Peyer's patch (tissue), 4 donors: ENCODE measurements at places on chromosomes 13 and 19. TPM values are rescaled to one million over a fixed set of nuclear protein-coding genes. Genes with fewer than 3 reads are reported as not detected.

Gene MUC16
- total RNA-seq = not detected

Gene CLEC4G
- 1.1 TPM for total RNA-seq

Gene TNNI3
- not detected for total RNA-seq

Gene SPPL2B
- total RNA-seq = 271 TPM

Gene ANGPTL8
- not detected for total RNA-seq

Gene LILRB1
- total RNA-seq = 1.3 TPM

Gene IZUMO2
- not detected for total RNA-seq

Gene DKKL1
- total RNA-seq = not detected

Gene SIGLEC9
- 1.9 TPM for total RNA-seq

Gene SYNGR4
- total RNA-seq = not detected

Gene ACP5
- 22.5 TPM for total RNA-seq

DNA sequence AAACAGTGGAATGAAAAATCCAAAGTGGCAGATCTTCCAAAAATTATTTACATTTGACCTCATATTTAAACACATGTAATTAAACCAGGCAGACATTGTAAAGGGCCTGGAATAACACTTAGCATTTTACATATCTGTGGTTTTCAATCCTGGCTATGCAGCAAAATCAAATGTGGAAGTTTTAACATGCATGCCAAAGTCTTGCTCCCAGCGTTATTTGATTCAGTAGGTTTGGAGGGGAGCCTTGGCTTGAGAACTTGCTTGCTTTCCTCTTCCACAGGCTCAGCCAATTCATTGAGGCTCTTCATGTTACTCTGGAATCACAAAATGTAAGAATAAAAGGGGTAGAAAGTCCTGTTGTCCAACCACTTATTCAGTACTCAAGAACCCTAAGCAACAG is 42.5 kb upstream of the INTS6 start:
- H3K36me3 ChIP-seq = no peaks in the 10 kb centered on the region
- H3K4me3 ChIP-seq = no peak overlapping the region
- H3K27me3 ChIP-seq = no peaks in the 10 kb centered on the region
- no peak overlapping the region for H3K27ac ChIP-seq

- peak; percentile 83 for DNase-seq
- peaks cover 12% of the 10 kb centered on the region for H3K4me1 ChIP-seq
- H3K4me3 ChIP-seq = peak overlapping the region; percentile 27
- H3K27ac ChIP-seq = no peak overlapping the region
- no peaks in the 10 kb centered on the region for H3K27me3 ChIP-seq
These were observed 5.4 kb downstream of the CCDC61 start for GRCh38 chr19:46000491-46001246.

DNA sequence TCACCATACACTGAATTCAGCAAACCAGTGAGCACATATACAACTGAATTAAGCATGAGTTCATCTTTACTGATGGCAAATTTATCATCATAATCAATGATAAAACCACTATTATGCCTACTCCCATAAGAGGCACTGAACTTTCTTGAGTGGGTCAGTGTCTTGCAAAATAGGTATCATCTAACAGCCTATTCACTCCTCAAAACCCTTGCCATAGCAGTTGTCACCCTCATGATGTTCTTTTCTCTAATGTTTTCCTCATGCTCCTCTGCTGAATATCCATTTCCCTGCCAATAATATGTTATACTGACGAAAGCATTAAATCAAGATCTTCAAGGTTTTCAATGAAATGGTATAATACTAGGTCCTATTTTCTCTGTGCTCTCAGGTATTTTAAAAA is 5.6 kb downstream of the ARGLU1 start:
- no peak for DNase-seq
- no peaks in the 10 kb centered on the region for H3K27me3 ChIP-seq
- H3K4me1 ChIP-seq = peaks cover 44% of the 10 kb centered on the region

- H3K4me1 ChIP-seq = no peaks in the 10 kb centered on the region
- H3K4me3 ChIP-seq = no peak overlapping the region
- no peak for DNase-seq
- H3K27ac ChIP-seq = no peak overlapping the region
- no peaks in the 10 kb centered on the region for H3K27me3 ChIP-seq
These were observed 213.2 kb downstream of the ATP8A2 start for GRCh38 chr13:25585000-25585399.

GRCh38 chr19:54606230-54606629 is 12.8 kb downstream of the LILRA1 start:
- H3K4me3 ChIP-seq = no peak overlapping the region
- H3K27me3 ChIP-seq = no peaks in the 10 kb centered on the region
- H3K36me3 ChIP-seq = no peaks in the 10 kb centered on the region
- no peak overlapping the region for H3K27ac ChIP-seq
- H3K4me1 ChIP-seq = no peaks in the 10 kb centered on the region

- no peaks in the 10 kb centered on the region for H3K36me3 ChIP-seq
- no peaks in the 10 kb centered on the region for H3K27me3 ChIP-seq
- no peak for DNase-seq
- H3K27ac ChIP-seq = no peak overlapping the region
- no peak overlapping the region for H3K4me3 ChIP-seq
These were observed 266.2 kb downstream of the MAB21L1 start for GRCh38 chr13:35210261-35210660.

GRCh38 chr13:60583196-60583888 is 186.3 kb downstream of the TDRD3 start:
- H3K36me3 ChIP-seq = no peaks in the 10 kb centered on the region
- H3K4me3 ChIP-seq = no peak overlapping the region
- no peak for DNase-seq
- no peaks in the 10 kb centered on the region for H3K4me1 ChIP-seq
- no peaks in the 10 kb centered on the region for H3K27me3 ChIP-seq

GRCh38 chr19:4807188-4807587 is 15.7 kb downstream of the FEM1A start:
- H3K27ac ChIP-seq = no peak overlapping the region
- no peaks in the 10 kb centered on the region for H3K36me3 ChIP-seq
- H3K4me1 ChIP-seq = no peaks in the 10 kb centered on the region
- DNase-seq = no peak

GRCh38 chr13:97256343-97256783 is 34.2 kb downstream of the MBNL2 start:
- H3K4me3 ChIP-seq = no peak overlapping the region
- H3K4me1 ChIP-seq = peaks cover 5% of the 10 kb centered on the region

DNA sequence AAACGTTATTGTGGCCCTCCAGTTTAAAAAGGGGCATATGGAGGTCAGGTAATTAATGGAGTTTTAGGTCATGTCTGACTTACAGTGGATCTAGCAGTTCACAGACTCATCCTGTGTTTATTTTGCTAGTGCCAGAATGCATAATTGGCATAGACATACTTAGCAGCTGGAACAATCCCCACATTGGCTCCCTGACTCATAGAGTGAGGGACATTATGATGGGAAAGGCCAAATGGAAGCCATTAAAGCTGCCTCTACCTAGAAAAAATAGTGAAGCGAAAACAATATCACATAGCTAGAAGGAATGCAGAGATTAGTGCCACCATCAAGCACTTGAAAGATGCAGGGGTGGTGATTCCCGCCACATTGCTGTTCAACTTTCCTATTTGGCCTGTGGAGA is 610.7 kb downstream of the SLITRK5 start:
- no peak overlapping the region for H3K4me3 ChIP-seq
- no peaks in the 10 kb centered on the region for H3K4me1 ChIP-seq
- H3K27ac ChIP-seq = no peak overlapping the region
- no peaks in the 10 kb centered on the region for H3K27me3 ChIP-seq

- H3K27me3 ChIP-seq = no peaks in the 10 kb centered on the region
- H3K4me3 ChIP-seq = no peak overlapping the region
These were observed 212.2 kb downstream of the NHLRC3 start for GRCh38 chr13:39250440-39250839.

GRCh38 chr13:109735436-109735966 is 50.9 kb downstream of the IRS2 start:
- H3K4me3 ChIP-seq = no peak overlapping the region
- no peaks in the 10 kb centered on the region for H3K27me3 ChIP-seq
- no peaks in the 10 kb centered on the region for H3K4me1 ChIP-seq
- H3K27ac ChIP-seq = no peak overlapping the region
- no peaks in the 10 kb centered on the region for H3K36me3 ChIP-seq

DNA sequence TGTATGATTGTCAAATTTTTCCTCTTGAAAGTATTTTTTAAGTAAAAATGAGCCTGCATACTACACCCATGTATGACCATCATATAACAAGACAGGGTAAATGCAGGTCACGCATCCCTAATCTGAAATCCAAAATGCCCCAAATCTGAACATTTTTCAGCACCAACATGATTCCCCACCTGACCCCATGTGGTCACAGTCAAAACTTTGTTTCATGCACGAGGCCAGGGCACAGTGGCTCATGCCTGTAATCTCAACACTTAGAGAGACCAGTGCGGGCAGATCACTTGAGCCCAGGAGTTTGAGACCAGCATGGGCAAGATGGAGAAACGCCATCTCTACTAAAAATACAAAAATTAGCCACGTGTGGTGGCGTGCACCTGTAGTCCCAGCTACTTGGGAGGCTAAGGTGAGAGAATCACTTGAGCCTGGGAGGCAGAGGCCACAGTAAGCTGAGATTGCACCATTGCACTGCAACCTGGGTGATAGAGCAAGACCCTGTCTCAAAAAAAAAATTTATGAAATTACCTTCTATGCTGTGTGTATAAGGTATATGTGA is 63.7 kb upstream of the NPAS1 start:
- H3K4me3 ChIP-seq = no peak overlapping the region
- H3K4me1 ChIP-seq = peaks cover under 1% of the 10 kb centered on the region
- H3K36me3 ChIP-seq = no peaks in the 10 kb centered on the region
- H3K27ac ChIP-seq = no peak overlapping the region

GRCh38 chr19:18438331-18439024 is 545 bp upstream of the ISYNA1 start:
- H3K4me1 ChIP-seq = peaks cover 21% of the 10 kb centered on the region
- H3K27ac ChIP-seq = peak overlapping the region; percentile 68
- H3K4me3 ChIP-seq = peak overlapping the region; percentile 65
- peak; percentile 54 for DNase-seq
- H3K27me3 ChIP-seq = no peaks in the 10 kb centered on the region

DNA sequence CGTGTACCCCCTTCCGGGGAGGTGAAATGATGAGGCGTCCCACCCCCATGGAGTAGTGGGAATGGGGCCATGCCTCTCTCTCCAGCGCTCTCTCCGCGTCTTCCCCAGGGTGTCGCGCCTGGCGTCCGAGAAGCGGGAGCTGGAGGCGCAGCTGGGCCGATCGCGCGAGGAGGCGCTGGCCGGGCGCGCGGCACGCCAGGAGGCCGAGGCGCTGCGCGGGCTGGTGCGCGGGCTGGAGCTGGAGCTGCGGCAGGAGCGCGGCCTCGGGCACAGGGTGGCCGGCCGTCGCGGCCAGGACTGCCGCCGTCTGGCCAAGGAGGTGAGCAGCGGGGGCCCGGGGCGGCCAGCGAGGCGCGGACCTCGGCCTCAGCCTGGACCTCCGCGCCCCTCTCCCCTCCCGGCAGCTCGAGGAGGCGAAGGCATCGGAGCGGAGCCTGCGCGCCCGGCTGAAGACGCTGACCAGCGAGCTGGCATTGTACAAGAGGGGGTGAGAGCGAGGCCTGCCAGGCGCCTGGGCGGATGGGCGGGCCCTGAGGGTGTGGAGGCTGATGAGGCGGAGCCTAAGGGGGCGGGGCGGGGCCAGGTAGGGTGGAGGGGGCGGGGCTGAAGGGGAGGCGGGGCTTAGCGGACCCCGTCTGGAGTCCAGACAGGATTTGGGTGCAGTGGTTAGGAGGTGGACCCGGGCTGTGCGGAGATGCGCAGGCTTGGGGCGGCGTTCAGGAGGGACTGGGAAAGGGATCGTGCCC is 7.7 kb downstream of the PGLYRP1 start:
- H3K36me3 ChIP-seq = no peaks in the 10 kb centered on the region
- H3K27me3 ChIP-seq = no peaks in the 10 kb centered on the region
- no peak overlapping the region for H3K27ac ChIP-seq
- peak overlapping the region; percentile 59 for H3K4me3 ChIP-seq

DNA sequence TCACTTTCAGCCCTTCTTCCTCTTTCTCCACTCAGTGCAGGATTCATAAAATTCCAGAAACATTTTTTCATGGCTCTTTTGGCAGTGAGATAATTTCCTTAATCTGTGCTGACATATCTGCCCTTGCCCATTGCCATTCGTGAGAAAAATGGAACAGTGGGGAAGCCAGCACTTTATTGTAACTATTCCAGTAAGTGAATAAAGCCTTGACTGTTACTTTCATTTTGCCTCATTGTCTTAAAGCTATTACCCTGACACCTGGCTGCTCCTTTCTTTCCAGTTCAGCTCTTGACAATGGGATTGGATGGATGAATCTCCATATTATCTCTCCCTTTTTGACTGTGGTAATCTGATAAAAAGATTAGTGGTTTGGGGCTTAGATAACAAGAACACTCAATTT is 1068.1 kb upstream of the PCDH20 start:
- no peaks in the 10 kb centered on the region for H3K4me1 ChIP-seq
- no peaks in the 10 kb centered on the region for H3K27me3 ChIP-seq
- DNase-seq = no peak
- H3K27ac ChIP-seq = no peak overlapping the region

GRCh38 chr13:30257468-30258099 is 49.8 kb downstream of the KATNAL1 start:
- no peaks in the 10 kb centered on the region for H3K4me1 ChIP-seq
- no peak for DNase-seq
- no peaks in the 10 kb centered on the region for H3K36me3 ChIP-seq
- no peaks in the 10 kb centered on the region for H3K27me3 ChIP-seq
- no peak overlapping the region for H3K27ac ChIP-seq
- H3K4me3 ChIP-seq = no peak overlapping the region
